Stimulated activated CD4-positive, alpha-beta T cell treated with anti-CD3 and anti-CD28 coated beads, Interleukin-4, amount 100 ng/mL, for 4 hours (primary cell): ENCODE measurements at places on chromosomes 13 and 19.

DNA sequence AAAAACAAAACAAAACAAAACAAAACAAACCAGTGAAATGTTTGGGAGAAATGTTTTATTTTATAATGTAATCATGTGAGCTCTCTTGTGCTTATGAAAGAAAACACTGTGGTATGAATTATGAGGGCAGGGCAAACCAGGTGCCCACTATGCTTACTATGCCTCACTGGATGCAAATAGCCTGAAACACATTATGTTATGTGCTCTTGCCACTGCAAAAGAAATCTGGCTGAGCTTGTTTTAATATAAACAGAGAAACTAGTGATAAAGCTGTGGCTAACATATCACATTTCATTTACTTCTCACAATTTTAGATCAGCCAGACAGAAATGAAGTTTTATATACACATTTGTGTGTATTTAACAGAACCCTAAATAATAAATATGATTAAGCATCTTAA is 8.7 kb upstream of the NBEA start:
- DNase-seq: no peak

- no peak for DNase-seq
Observed at GRCh38 chr13:95086761-95087160, 214.5 kb downstream of the ABCC4 start.

GRCh38 chr13:49374585-49375290 is 69.1 kb downstream of the CAB39L start:
- DNase-seq: no peak

GRCh38 chr13:30331331-30331771 is 24.0 kb upstream of the KATNAL1 start:
- DNase-seq: no peak

- no peak for DNase-seq
Observed at GRCh38 chr19:18417250-18418028, 1.8 kb upstream of the SSBP4 start.

- DNase-seq: no peak
Observed at GRCh38 chr19:4288091-4288777, 9.2 kb downstream of the SHD start.

DNA sequence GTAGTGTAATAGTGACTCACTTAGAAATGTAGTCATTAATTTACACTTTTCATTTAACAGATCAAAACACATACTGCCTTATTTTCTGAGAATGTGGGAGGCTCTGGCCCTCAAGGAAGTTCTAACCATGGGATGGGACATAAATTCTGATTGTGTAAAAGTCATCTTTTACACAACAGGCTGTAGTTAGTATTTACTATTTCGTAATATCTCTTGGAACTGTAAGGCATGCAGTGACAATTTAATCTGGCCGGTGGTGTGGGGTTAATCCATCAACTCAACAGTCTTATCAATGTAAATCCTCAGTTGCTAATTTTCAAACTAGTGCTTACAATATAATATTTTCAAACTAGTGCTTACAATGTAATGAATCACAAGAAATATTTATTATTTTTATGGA is 1599.2 kb downstream of the EFNB2 start:
- DNase-seq: no peak

GRCh38 chr19:3378352-3379150 is 12.2 kb downstream of the NFIC start:
- no peak for DNase-seq

DNA sequence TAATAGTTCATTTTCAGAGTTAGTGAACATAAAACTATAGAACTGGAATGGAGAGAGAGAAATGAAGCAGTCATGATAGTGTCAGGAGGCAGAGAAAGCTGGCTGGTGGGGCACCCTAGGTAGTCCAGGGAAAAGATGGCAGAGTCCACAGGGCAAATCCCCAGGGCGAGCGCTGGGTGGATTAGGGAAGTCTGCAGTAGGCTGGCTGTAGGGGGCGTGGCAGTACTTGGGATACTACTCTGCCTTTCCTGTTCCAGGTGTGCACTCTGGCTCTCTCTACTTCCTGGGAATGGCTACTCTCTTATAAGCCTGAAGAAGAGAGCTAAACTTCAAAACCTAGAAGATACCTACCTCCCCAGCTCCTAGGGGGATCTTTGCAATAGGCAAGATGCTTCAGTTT is 232.9 kb upstream of the SLC10A2 start:
- DNase-seq: no peak

- DNase-seq: no peak
Observed at GRCh38 chr19:18283338-18283737, 1.9 kb upstream of the JUND start.

GRCh38 chr13:75736173-75736572 is 100.0 kb downstream of the LMO7 start:
- no peak for DNase-seq

GRCh38 chr19:47296036-47296435 is 13.6 kb upstream of the C5AR1 start:
- peak; percentile 61 for DNase-seq

GRCh38 chr13:58852076-58852475 is 1220.5 kb downstream of the PCDH17 start:
- DNase-seq: no peak

DNA sequence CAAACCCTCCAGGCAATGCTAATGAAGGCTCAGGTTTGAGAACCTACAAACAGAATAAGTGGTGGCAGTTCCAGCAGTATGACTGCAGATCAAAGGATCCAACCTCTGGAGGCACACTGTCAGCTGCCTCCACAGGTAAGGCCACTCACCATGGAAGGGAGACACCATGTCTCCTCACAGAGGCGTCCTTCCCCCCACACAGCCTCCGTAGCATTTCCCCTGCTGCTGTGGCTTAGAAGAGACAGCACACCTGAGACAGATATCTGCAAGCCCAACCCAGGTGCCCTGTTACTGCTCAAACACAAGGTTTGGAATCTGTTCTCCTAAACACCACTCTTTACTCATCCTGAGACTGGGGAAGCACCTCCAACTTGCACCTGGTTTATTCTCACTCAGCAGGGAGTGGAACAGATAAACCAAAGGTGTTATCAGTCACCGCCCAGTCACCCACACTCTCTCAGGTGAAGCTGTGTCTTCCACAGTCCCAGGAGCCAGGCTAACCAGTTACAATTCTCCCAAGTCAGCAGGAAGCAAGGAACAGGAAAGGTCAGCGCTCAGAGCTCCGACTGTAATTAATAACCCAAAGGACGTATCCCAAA is 311.2 kb downstream of the FOXO1 start:
- no peak for DNase-seq

- no peak for DNase-seq
Observed at GRCh38 chr19:27652281-27652680, 1560.7 kb downstream of the UQCRFS1 start.

DNA sequence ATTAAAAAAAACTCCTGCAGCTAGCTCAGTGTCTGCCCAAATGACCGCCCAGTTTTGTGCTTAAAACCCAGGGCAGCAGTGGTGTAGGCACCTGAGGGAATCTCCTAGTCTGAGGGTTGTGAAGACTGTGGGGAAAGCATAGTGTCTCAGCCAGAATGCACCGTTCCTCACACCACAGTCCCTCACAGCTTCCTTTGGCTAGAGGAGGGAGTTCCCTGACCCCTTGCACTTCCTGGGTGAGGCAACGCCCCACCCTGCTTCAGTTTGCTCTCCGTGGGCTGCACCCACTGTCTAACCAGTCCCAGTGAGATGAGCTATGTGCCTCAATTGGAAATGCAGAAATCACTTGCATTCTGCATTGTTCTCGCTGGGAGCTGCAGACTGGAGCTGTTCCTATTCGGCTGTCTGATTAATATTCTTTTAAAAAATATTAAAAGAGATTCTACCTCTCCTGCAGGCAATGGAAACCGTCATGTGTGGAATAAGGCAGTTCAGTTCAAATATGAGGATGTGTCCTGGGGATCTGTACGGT is 645.7 kb downstream of the FGF9 start:
- no peak for DNase-seq

- DNase-seq: no peak
Observed at GRCh38 chr19:54211235-54211634, 10.6 kb downstream of the RPS9 start.

DNA sequence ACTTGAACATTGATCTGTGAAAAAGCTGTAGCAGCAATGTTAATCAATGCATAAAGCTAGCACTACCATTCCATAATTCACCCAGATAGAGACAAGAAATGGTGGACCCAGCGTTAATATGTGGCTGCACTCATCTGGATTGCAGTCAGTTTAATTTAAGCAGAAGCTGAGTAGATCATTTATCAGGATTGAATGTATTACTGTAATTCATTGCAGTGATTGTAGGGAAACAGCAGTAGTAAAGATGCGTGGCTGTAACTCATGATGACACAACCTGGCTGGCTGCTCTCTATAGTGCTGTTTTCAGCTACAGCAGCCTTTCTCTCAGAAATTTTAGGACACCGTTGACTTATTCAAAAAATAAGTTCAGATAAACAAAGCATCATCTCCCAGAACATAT is 499.5 kb upstream of the SLITRK6 start:
- DNase-seq: no peak

DNA sequence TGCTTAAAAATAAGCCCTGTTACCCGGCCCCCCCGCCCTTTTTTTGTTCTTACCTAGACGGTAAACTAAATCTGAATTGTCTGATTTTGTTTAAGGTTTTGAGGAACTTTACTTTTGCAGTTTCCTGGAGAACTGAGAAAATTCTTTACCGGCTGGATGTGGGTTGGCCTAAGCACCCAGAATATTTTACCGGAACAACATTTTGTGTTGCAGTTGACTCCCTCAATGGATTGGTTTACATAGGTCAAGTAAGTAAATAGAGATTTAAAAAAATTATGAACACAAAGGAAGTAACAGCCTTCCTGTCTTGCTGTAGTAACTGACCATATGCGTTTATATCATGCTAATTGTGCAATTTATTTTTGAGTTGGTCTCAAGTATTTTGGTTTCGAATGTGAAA is 785 bp downstream of the NHLRC3 start:
- no peak for DNase-seq
